ENCODE measurements at places on chromosomes 11 and 22. TPM values are rescaled to one million over a fixed set of nuclear protein-coding genes. Genes with fewer than 3 reads are reported as not detected.

CARNS1 gene
- total RNA-seq, result 0.13 TPM

DDTL gene
- total RNA-seq, result 5.2 TPM

BATF2 gene
- 0.39 TPM for total RNA-seq

DDX10 gene
- total RNA-seq, result 48.9 TPM

OVCH2 gene
- not detected for total RNA-seq

OR5B21 gene
- total RNA-seq, result not detected

APOBEC3B gene
- 0.76 TPM for total RNA-seq

OAF gene
- total RNA-seq, result 21.7 TPM

RAB39A gene
- total RNA-seq, result 0.13 TPM

OR52K2 gene
- not detected for total RNA-seq

APLNR gene
- total RNA-seq, result 0.90 TPM

IRAG1 gene
- 0.63 TPM for total RNA-seq

PATE4 gene
- total RNA-seq, result not detected

CTSF gene
- 45.5 TPM for total RNA-seq

CECR2 gene
- under 0.01 TPM for total RNA-seq

MUC6 gene
- not detected for total RNA-seq

NXPE2 gene
- total RNA-seq, result not detected

SLC37A2 gene
- total RNA-seq, result 1.1 TPM

SLC17A6 gene
- not detected for total RNA-seq

SCN4B gene
- under 0.01 TPM for total RNA-seq

Data from dermis microvascular lymphatic vessel endothelial cell (primary cell).